ENCODE measurements at places on chromosomes 6 and 20. TPM values are rescaled to one million over a fixed set of nuclear protein-coding genes. Genes with fewer than 3 reads are reported as not detected.

The CUTA gene
- polyA plus RNA-seq: 236 TPM

GRCh38 chr6:41494212-41495110, 51.7 kb upstream of the FOXP4 start:
- DNase-seq: no peak
- H3K4me3 ChIP-seq: no peak overlapping the region

The COL10A1 gene
- polyA plus RNA-seq: 0.18 TPM

The ZSCAN12 gene
- polyA plus RNA-seq: 3.9 TPM

- H3K27ac ChIP-seq: no peak overlapping the region
- H3K36me3 ChIP-seq: no peaks in the 10 kb centered on the region
- H3K4me1 ChIP-seq: no peaks in the 10 kb centered on the region
- H3K27me3 ChIP-seq: peaks cover 2% of the 10 kb centered on the region
- no peak overlapping the region for H3K4me3 ChIP-seq
Observed at GRCh38 chr6:31718265-31718664, 3.1 kb downstream of the LY6G6D start.

- DNase-seq: no peak
- H3K27me3 ChIP-seq: no peaks in the 10 kb centered on the region
- no peak overlapping the region for H3K4me3 ChIP-seq
- H3K4me1 ChIP-seq: peaks cover 2% of the 10 kb centered on the region
- no peak overlapping the region for H3K27ac ChIP-seq
Observed at GRCh38 chr20:39310363-39310995, 348.3 kb downstream of the DHX35 start.

The TBX18 gene
- polyA plus RNA-seq: not detected

The TFAP2A gene
- polyA plus RNA-seq: not detected

- no peak overlapping the region for H3K27ac ChIP-seq
- H3K4me3 ChIP-seq: no peak overlapping the region
- no peaks in the 10 kb centered on the region for H3K27me3 ChIP-seq
- DNase-seq: no peak
Observed at GRCh38 chr6:75349262-75349984, 64.8 kb upstream of the TMEM30A start.

- peak overlapping the region; percentile 97 for H3K27ac ChIP-seq
- H3K4me3 ChIP-seq: peak overlapping the region; percentile 75
- H3K27me3 ChIP-seq: no peaks in the 10 kb centered on the region
- no peak for DNase-seq
Observed at GRCh38 chr6:26286168-26286877, 78.7 kb upstream of the BTN3A2 start.

- H3K27me3 ChIP-seq: no peaks in the 10 kb centered on the region
- no peak for DNase-seq
- H3K4me1 ChIP-seq: no peaks in the 10 kb centered on the region
- no peaks in the 10 kb centered on the region for H3K36me3 ChIP-seq
Observed at GRCh38 chr6:128493877-128494276, 26.5 kb downstream of the PTPRK start.

The TSBP1 gene
- polyA plus RNA-seq: not detected

The CCDC170 gene
- not detected for polyA plus RNA-seq

DNA sequence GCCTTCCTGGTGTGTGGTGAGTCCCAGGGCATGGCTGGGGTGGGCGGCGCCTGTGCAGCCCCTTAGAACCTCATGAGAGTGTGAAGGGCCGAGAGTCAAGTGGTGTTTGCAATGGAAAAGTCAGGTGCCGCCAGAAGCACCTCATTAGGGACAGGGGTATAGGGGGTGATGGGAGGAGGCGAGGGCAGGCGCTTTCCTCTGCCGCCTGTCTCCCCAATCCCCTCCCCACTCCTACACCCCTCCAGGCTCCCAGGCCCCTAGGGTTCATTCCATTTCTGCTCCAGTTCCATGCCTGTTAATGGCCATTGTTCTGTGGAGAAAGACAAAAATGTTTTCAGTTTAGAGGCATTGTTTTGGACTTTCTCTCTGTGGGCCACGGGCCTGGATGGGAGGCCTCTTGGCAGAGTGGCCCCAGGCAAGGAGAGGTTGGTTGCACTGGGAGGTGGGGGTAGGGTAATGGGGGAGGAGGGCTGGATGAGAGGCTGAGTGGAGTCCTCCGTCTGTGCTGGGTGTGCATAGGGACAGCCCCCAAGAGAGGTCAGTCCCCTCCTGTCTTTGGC, 21.4 kb upstream of the SCUBE3 start:
- H3K27me3 ChIP-seq: no peaks in the 10 kb centered on the region
- H3K4me3 ChIP-seq: no peak overlapping the region

- H3K36me3 ChIP-seq: no peaks in the 10 kb centered on the region
- no peak for DNase-seq
- H3K4me3 ChIP-seq: no peak overlapping the region
- H3K27ac ChIP-seq: no peak overlapping the region
- no peaks in the 10 kb centered on the region for H3K4me1 ChIP-seq
- H3K27me3 ChIP-seq: no peaks in the 10 kb centered on the region
Observed at GRCh38 chr6:128482642-128483041, 37.8 kb downstream of the PTPRK start.

DNA sequence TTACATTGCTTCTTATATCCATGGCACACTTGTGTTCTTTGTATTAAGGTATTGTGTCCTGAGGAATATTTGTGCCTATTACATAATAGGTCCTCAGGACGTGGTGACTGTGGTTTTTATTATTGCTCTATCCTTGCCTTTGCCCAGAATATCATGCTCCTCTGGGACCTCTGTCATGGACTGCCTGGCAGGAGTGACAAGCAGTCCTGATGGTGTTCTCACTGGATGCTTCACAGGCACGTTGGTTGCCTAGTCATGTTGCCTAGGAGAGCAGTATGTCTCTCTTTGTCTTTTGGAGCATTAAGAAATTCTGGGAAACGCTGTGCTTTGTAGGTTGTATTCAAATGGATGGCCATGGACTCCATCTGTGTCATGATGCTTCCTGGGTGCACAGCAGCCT, 24.7 kb upstream of the MROH8 start:
- H3K27ac ChIP-seq: no peak overlapping the region
- no peak overlapping the region for H3K4me3 ChIP-seq
- no peak for DNase-seq
- no peaks in the 10 kb centered on the region for H3K27me3 ChIP-seq
